ENCODE measurements at places on chromosomes 4 and X.

DNA sequence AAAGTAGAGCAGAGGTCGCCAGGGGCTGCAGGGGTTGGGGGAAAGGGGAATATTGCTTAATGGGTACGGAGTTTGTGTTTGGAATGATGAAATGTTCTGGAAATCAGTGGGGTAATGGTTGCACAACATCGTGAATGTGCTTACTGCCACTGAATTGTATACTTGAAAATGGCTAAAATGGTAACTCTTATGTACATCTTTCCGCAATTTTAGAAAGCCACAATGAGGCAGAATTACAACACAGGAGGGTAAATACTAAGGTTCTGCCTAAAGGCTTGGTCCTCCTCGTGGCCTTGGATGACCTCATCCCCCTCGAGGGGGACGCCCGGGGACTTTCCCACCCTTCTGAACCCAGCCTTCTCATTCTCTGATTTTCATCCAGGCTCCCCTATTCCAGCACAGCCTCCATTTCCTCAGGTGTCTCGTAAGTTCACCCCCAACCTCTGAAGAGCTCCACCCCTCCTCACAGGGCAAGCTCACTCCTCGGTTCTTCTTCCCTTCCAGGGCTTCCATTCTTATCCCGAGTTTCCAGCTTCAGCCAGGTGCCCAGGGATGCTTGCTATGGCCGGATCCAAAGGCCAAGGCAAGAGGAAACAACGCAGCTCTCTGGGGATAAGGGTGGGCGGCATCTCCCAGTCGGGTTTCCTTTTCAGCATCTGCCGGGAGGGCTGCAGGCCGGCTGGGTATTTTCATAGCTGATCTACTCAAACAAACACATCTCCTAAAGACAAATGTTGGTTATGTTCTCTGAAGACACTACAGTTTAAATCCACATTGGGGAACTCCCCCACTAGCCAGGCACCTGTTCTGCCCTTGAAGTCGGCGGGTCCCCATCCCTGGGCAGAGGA is 71.3 kb upstream of the ACSL1 start:
- no peak for DNase-seq

DNA sequence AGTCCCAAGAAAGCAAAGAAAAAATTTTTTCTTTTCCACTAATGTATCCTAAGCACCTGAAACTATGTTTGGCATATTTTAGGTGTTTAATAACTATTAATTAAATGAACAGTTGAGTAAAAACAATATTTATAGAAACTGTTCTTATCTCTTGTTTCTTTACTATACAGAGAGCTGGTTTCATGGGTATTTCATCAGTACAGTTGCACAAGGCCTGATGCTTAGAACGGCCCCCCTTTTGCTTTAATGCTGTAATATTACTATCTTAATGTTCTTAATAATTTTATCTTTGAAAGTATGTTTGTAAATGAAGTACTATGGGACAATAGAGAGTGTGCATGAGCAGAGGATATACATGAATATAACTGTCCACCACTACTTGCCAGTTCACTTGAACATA is 479.1 kb upstream of the SLIT2 start:
- DNase-seq = no peak

DNA sequence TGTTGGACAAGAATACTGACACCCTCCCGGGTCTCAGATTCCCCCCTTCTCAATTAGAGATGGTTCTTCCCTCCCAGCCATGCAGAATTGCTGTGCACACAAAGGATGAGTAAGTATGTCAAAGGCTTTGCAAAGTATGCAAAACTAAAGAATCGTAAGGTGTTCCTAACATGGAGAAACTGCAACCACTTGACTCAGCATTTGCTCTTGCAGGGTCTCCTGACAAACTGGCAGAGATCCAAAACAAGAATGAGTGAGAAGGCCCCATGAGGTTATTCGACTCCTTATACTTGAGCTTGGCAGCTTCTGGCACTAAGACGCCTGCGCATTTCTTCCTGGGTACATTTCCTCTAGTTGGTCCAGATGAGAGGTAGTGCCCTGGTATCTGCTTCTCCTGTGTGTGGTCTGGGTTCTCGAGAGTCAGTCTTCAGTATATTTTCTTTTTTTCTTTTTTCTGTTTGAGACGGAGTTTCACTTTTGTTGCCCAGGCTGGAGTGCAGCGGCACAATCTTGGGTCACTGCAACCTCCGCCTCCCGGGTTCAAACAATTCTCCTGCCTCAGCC is 8.2 kb downstream of the FAM184B start:
- DNase-seq = no peak

- no peak for DNase-seq
Observed at GRCh38 chr4:89586318-89586717, 250.6 kb downstream of the SNCA start.

DNA sequence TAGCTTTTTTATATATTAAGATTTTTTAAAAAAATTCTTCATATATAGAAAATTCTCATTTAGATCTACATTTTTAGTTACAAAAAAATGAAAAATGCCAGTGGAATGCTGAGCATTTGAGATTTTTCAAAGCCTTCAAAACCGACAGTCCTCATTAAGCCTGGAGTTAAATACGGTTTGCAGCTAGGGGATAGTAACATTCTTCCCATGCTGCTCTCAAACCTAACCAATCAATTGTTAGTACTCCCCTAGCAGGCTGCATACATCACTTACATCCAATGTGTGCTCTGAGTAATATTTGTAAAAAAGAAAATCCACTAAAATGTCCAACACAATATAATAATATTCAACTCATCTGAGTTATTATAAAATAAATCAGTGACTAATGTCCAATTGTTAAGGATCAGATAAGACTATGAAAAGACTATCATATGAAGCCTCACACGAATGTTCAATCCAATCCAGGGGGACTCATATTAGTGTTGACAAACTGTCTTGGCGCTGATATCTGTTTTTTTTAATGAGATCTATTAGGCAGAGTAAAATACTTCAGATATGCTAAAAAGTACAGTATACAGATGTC is 227.6 kb upstream of the MAB21L2 start:
- no peak for DNase-seq

DNA sequence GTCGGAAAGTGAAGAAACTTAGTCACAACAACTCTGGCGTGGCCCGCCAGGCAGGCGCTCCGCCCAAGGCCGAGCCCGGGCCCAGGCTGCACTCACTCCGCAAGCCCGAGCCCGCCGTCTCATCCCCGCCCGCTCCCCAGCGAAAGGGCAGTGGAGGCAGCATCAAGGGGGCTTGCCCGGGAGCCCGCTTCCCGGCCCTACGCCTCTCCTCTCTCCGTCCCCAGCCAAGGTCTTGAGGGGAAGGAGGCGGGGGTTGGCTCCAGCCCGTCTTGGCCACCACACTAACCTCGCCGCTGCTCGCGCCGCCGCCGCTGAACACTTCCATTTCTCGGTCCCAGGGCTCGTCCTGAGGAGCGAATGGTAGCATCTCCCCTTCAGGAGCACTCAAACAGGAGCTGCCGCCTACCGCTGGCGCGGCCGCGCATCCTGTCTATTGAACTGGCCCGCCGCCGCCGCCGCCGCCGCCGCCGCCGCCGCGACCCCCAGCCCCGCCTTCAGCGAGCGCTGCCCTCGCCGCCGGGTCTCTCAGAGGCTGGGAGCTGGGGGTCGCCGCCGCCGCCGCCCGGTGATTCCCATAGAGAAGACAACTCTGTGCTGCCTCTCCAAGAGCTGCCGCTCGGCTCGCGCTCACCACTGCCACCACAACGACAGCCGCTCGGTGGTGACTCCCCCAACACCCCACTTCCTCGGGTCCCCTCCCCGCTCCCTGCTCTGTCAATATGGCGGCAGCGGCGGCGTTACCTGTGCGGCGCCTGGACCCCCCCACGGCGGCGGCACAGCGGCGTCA is at the start of gene RPS6KA6:
RPS6KA6 (minus strand) TSS at position 667 of the 787 bp plus-strand sequence; CDS start at position 367, 300 bp downstream.
- peak; percentile 19 for DNase-seq

DNA sequence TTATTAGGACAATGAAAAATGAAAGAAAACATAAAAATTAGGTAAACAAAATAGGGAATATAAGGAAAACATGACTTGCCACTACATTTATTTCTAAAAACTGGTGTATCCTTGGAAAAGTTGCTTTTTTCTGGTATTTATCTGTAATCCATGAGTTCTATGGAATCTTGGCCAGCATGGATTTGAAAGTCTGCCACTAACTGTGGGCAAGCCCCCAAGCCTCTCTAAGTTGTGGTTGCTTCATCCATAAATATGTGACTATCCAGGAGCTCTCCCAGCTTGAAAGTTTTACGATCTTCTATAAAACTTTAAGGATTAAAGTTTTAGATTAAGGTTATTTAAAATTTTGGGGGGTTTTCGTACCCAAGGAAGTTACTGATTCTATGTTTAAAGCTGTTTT is 21.8 kb downstream of the RPS6KA3 start:
- no peak for DNase-seq

- no peak for DNase-seq
Observed at GRCh38 chrX:119407681-119408080, 8.5 kb downstream of the SLC25A43 start.

DNA sequence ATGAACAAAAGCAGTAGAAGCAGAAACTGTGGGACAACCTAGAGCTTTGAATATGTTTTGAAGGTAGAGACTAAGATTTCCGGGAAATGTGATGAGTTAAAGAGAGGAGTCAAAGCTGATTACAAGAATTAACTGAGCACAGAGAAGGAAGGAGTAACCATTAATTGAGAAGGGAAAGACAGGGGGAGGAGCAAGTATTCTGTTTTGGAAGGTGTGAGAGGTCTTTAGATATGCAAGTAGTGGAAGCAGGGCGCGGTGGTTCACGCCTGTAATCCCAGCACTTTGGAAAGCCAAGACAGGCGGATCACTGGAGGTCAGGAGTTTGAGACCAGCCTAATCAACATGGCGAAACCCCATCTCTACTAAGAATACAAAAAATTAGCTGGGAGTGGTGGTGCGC is 171.5 kb downstream of the FSTL5 start:
- DNase-seq = no peak

- no peak for DNase-seq
Observed at GRCh38 chr4:133102612-133103409, 46.3 kb upstream of the PCDH10 start.

GRCh38 chr4:106971636-106972035 is 64.5 kb downstream of the DKK2 start:
- no peak for DNase-seq

- DNase-seq = no peak
Observed at GRCh38 chrX:106752101-106752678, 25.7 kb downstream of the RNF128 start.

- DNase-seq = peak; percentile 14
Observed at GRCh38 chrX:15973299-15973698, 118.7 kb upstream of the AP1S2 start.

- DNase-seq = no peak
Observed at GRCh38 chrX:56113785-56114436, 118.2 kb upstream of the KLF8 start.

GRCh38 chr4:115030281-115030680 is 83.1 kb downstream of the NDST4 start:
- DNase-seq = no peak

DNA sequence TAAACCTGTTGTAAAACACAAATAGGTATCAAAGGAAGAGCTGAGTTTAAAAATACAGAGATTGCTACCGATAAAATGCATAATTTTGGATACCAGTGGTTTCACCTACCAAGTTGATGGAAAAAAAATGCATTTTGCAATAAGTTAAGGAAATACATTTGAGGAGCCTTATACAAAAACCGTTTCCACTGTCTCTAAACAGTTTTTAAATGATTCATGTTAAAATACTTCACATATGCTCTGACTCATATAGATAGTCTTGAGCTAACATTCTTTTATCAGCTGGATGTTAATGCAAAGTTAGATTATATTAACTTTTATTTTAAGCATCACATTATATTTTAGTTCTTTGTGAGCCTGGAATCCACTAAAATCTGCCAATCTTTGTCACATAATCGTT is 50.6 kb upstream of the ANKRD17 start:
- no peak for DNase-seq

- DNase-seq = no peak
Observed at GRCh38 chr4:40681600-40681999, 51.9 kb upstream of the RBM47 start.

GRCh38 chr4:2446656-2447564 is 22.0 kb upstream of the RNF4 start:
- DNase-seq = no peak

DNA sequence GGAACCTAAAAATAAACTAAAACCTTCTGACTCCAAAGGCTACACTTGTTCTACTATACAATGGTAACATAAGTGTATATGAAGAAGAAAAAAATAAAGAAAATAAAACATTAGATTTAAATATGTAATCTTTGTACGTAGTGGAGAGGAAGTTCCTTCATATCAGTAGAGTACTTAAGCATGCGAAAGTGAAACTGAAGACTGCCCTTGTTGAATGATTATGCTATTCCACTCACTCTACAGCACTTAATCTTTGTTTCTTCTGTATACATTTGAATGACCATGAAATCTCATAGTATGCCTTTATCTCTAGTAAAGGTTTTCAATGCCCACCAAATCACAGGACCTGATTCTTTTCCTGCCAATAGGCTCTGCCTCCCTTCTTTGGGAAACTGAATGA is 78.9 kb downstream of the NDST3 start:
- DNase-seq = no peak

Data from activated gamma-delta T cell treated with Interleukin-2 at 50 U/mL for 16 hours (primary cell).